Activated CD8-positive, alpha-beta T cell treated with anti-CD3 and anti-CD28 coated beads, Interleukin-2, amount 10 ng/mL, durations not matched to agents 7 days and 5 days (primary cell): ENCODE measurements at places on chromosomes 12 and 14. TPM values are rescaled to one million over a fixed set of nuclear protein-coding genes. Genes with fewer than 3 reads are reported as not detected.

The TBC1D30 gene
- 0.11 TPM for total RNA-seq

The NPFF gene
- total RNA-seq = not detected

The C1QL4 gene
- total RNA-seq = not detected

GRCh38 chr14:61561657-61562276 lies 133.5 kb upstream of the HIF1A start:
- peaks cover 49% of the 10 kb centered on the region for H3K4me1 ChIP-seq
- no peaks in the 10 kb centered on the region for H3K27me3 ChIP-seq
- no peak for DNase-seq
- no peak overlapping the region for H3K4me3 ChIP-seq

- no peak for DNase-seq
- no peaks in the 10 kb centered on the region for H3K27me3 ChIP-seq
- peak overlapping the region; percentile 59 for H3K27ac ChIP-seq
- peaks cover 34% of the 10 kb centered on the region for H3K4me1 ChIP-seq
- no peak overlapping the region for H3K4me3 ChIP-seq
Observed at GRCh38 chr12:10362828-10363657, 26.8 kb downstream of the KLRK1 start.

- no peaks in the 10 kb centered on the region for H3K36me3 ChIP-seq
- peak overlapping the region; percentile 58 for H3K4me3 ChIP-seq
- peaks cover 32% of the 10 kb centered on the region for H3K4me1 ChIP-seq
- peak; percentile 46 for DNase-seq
- peaks cover 9% of the 10 kb centered on the region for H3K27me3 ChIP-seq
Observed at GRCh38 chr14:106845286-106846087, 1319.1 kb downstream of the TMEM121 start.

DNA sequence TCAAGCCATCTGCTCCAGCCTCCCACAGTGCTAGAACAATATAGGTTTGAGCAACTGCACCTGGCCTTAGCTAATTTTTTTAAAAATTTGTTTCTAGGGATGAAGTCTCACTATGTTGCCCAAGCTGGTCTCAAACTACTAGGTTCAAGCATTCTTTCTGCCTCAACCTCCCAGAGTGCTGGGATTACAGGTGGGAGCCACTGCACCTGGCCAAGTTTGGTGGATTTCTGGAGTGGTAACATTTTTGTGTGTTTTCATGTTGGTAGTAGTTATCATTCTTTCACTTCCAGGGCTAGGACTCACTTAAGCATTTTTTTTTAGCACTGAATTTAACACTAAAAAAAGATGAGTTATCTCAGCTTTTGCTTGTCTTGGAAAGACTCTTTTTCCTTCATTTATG lies 328.0 kb upstream of the RGS6 start:
- H3K4me3 ChIP-seq = no peak overlapping the region
- DNase-seq = no peak
- peaks cover 33% of the 10 kb centered on the region for H3K36me3 ChIP-seq
- peaks cover 14% of the 10 kb centered on the region for H3K4me1 ChIP-seq
- H3K27me3 ChIP-seq = no peaks in the 10 kb centered on the region

DNA sequence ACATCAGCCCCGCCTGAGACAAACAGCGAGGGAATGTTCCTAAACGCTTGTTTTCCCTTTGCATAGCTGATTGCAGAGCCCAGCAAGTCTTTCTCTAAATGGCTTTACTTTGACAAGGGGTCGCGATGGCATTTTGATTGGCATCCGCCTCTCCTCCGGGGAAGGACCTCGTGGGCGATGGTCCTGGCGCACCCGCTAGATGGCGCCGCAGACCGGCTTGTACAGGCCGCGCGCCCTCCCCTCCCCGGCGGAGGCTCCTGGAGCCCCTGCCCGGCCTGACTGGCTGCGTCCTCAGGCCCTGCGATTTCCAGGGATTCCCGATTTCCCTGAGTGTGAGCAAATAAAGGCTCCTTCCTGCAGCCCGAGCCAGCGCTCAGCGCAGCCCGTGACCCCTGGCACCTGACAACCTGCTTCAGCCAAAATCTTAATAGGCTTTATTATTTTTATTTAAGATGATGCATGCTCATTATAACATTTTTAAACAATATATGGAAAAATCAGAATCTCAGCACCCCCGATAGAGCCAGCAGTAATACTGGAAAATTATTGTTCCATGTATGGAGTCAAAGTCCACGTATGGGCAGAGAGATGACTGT lies 468.3 kb downstream of the AACS start:
- H3K27me3 ChIP-seq = no peaks in the 10 kb centered on the region
- DNase-seq = peak; percentile 36
- no peak overlapping the region for H3K27ac ChIP-seq
- no peaks in the 10 kb centered on the region for H3K4me1 ChIP-seq

GRCh38 chr14:96423446-96424108 lies 31.6 kb downstream of the AK7 start:
- peaks cover 4% of the 10 kb centered on the region for H3K4me1 ChIP-seq
- H3K4me3 ChIP-seq = peak overlapping the region; percentile 65
- H3K27ac ChIP-seq = no peak overlapping the region
- no peak for DNase-seq
- H3K36me3 ChIP-seq = no peaks in the 10 kb centered on the region
- H3K27me3 ChIP-seq = peaks cover 4% of the 10 kb centered on the region

DNA sequence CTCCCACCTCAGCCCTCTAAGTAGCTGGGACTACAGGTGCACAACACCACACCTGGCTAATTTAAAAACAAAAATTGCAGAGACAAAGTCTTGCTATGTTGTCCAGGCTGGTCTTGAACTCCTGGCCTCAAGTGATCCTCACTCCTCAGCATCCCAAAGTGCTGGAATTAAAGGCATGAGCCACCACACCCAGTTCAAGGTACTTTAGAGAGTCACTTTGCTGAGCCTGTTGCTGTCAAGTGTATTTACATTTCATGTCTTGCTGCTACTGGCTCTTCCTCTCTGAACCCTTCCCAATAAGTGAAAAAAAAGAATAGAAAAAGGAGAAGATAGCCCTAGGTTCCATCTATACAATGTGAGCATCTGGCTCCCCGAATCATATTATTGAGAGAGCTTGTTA lies 38.4 kb downstream of the SLCO1A2 start:
- peaks cover 4% of the 10 kb centered on the region for H3K27me3 ChIP-seq
- no peak overlapping the region for H3K4me3 ChIP-seq
- peaks cover 2% of the 10 kb centered on the region for H3K4me1 ChIP-seq
- no peak overlapping the region for H3K27ac ChIP-seq
- H3K36me3 ChIP-seq = no peaks in the 10 kb centered on the region

DNA sequence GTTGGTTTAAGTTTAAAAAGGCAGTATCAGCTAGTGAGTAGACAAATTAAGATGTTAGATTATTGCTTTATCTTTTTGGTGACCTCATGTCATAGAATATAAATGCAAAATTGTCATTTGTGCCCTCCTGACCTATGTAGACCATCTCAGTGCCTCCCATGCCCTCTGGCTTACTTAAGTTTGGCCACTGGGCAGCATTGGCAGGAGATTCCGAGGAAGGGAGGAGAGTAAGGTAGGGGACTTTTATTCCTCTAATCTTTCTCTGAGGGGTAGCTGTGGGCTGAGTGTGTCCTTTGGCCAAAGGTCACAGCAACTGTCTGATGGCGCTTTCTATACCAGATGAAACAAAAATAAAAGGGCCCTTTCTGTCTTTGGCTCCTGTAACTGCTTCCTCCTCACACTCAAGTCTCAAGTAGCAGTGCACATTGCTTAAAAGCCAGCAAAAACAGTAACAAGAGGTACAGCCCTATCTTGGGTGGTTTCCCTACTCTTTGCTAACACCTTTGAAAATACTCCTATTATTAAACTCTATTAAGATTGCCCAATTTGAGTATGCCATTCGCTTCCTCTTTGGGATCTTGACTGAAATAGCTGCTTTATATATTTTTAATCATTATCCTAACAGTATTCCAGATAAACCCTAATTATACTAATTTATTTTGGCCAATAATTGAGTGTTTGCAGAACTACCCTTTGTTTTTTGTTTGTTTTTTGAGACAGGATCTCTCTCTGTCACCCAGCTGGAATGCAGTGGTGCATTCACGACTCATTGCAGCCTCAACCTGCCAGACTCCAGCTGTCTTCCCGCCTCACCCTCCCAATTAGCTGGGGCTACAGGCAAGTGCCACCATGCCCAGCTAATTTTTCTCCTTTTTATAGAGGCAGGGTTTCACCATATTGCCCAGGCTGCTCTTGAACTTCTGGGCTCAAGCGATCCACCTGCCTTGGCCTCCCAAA lies 56.5 kb upstream of the KCNH3 start:
- no peak for DNase-seq
- H3K4me1 ChIP-seq = peaks cover 12% of the 10 kb centered on the region
- H3K36me3 ChIP-seq = no peaks in the 10 kb centered on the region
- no peak overlapping the region for H3K4me3 ChIP-seq
- H3K27me3 ChIP-seq = no peaks in the 10 kb centered on the region
- no peak overlapping the region for H3K27ac ChIP-seq
